ENCODE measurements at places on chromosomes 5 and 9.

DNA sequence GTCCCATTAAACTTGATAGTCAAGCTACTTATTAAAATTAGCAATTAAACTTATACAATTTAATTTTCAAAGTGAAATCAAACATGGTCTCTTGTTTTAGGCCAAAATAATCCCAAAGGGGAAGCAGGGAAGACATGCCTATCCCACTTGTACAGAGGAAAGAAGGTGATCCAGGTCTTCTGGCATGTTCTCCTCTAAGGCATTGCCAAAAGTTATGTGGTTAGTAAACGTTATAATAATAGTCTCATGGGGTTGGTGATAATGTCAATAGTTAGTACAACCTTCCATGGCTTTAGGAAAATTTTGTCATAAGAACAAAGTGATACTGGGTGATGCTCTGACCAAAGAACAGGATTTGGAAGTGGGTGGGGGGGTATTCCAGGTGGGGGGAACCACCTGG, 52.8 kb downstream of the ROR2 start:
- DNase-seq: no peak

DNA sequence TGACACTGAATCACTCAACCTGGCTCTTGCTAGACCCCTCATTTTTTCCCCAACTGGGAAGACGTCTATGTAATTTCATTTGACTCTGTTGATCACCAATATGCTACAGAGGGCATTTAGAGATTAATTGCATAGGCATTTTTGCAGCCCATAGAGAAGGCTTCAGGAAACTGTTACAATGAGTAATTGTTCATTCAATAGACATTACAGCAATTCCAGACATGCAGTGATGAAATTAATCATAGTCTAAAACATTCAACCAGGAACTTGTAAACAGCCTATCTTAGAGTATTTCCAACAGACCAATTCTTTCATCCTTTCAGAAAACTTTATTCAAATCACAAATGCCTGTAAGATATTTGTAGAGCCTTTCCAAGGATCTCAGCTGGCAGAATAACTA, 122.3 kb downstream of the MARCHF11 start:
- DNase-seq: no peak

- DNase-seq: no peak
Measured at GRCh38 chr5:159522841-159523240, 192.6 kb upstream of the IL12B start.

GRCh38 chr5:145056800-145057199, 778.3 kb downstream of the PRELID2 start:
- peak; percentile 31 for DNase-seq

GRCh38 chr9:82457891-82458290, 469.3 kb downstream of the SPATA31D1 start:
- DNase-seq: no peak

Measured in GM10248 (cell line).